Neural crest cell (in vitro differentiated cells): ENCODE measurements at places on chromosomes 1 and 21. TPM values are rescaled to one million over a fixed set of nuclear protein-coding genes. Genes with fewer than 3 reads are reported as not detected.

- DNase-seq, result peak; percentile 86
- peaks cover 10% of the 10 kb centered on the region for H3K4me1 ChIP-seq
These were observed 19.5 kb downstream of the TEX35 start for GRCh38 chr1:178532392-178532791.

DNA sequence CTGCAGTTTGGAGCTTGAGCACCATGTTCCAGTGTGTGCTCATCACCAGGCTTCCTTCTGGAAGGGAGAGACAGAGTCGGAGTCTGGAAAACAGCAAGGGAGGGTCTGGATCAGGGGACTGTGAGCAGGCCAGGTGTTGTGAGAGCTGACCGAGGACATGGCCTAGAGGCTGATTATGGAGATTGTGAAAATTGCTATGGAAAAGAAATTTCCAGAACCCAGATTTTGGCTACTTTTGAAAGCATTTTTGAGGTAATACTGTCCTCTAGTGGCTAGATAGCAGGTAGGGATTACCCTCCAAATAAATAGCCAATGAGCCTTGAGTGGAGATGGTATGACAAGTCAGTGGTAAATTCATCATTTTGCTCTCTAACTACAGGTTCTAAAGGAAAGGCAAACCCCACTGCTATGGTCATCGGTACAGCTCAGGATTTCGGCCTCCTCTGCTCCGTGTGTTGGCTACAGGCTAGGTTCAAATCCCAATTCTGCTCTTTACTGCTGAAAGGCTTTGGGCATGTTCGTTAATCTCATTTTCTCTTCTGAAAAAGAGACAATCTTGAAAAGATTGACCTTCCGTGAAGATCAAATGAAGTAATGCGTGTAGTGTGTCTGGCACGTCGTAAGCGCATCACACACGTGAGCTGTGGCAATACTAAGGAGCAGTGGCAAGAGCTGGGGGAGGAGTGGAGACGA, 1.0 kb upstream of the HAO2 start:
- no peaks in the 10 kb centered on the region for H3K36me3 ChIP-seq
- peaks cover 10% of the 10 kb centered on the region for H3K27me3 ChIP-seq
- no peak overlapping the region for H3K27ac ChIP-seq
- peaks cover 6% of the 10 kb centered on the region for H3K4me1 ChIP-seq
- DNase-seq, result no peak

DNA sequence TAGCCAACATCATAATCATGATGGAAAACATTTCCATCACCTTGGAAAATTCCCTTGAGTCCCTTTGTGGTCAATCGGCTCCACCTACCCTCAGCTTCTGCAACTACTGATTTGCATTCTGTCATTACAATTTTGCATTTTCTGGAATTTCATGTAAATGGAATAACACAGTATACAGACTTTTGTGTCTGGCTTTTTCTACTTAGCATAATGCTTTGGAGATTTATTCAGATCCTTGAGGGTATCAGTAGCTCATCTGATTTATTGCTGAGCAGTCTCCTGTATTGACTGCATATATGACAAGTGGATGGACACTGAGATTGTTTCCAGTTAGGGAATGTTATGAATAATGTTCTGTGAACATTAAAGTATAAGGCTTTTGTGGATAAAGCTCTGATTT, 358.3 kb downstream of the USP25 start:
- no peak for DNase-seq
- H3K27ac ChIP-seq, result peak overlapping the region; percentile 27
- no peaks in the 10 kb centered on the region for H3K27me3 ChIP-seq
- no peak overlapping the region for H3K4me3 ChIP-seq

- H3K27me3 ChIP-seq, result no peaks in the 10 kb centered on the region
- H3K27ac ChIP-seq, result no peak overlapping the region
- DNase-seq, result no peak
- no peak overlapping the region for H3K4me3 ChIP-seq
- peaks cover 2% of the 10 kb centered on the region for H3K36me3 ChIP-seq
These were observed 340.9 kb downstream of the KIF26B start for GRCh38 chr1:245495681-245496080.

DNA sequence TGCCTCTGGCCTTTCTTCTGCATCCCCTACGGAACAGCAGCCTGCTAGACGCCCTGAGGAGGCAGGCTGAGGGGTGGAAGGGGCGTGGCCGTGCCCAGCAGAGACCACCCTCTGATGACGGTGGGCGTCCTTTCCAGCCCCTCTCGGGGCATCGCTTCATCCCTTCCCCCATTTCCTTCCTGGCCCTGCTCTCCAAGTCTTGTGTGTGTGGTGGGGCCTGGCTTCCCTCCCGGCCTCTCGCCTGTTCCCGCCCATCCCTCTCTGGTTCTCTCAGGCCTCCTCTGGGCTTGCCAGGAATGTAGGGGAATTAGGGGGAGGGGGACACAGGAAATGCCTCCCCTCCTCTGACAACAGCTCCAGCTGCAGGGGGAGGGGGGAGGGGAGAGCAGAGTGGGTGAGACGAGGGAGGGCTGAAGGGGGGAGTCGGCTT, 51.1 kb downstream of the SKI start:
- DNase-seq, result peak; percentile 65
- no peaks in the 10 kb centered on the region for H3K27me3 ChIP-seq
- H3K36me3 ChIP-seq, result peaks cover 7% of the 10 kb centered on the region
- peaks cover 32% of the 10 kb centered on the region for H3K4me1 ChIP-seq
- H3K27ac ChIP-seq, result peak overlapping the region; percentile 75
- peak overlapping the region; percentile 56 for H3K4me3 ChIP-seq

GRCh38 chr1:112057736-112058135, 68.3 kb upstream of the KCND3 start:
- H3K36me3 ChIP-seq, result no peaks in the 10 kb centered on the region
- no peaks in the 10 kb centered on the region for H3K4me1 ChIP-seq
- H3K27ac ChIP-seq, result no peak overlapping the region
- peaks cover 6% of the 10 kb centered on the region for H3K27me3 ChIP-seq
- no peak for DNase-seq

LCE1B gene
- not detected in 2 replicates for total RNA-seq

GRCh38 chr1:241600496-241600901, 39.7 kb downstream of the CHML start:
- H3K27me3 ChIP-seq, result no peaks in the 10 kb centered on the region
- H3K4me1 ChIP-seq, result no peaks in the 10 kb centered on the region
- no peak for DNase-seq
- no peak overlapping the region for H3K4me3 ChIP-seq

DIO1 gene
- total RNA-seq, result not detected in 2 replicates

GRCh38 chr1:228097333-228098081, 5.6 kb downstream of the C1orf35 start:
- no peaks in the 10 kb centered on the region for H3K27me3 ChIP-seq
- peaks cover 39% of the 10 kb centered on the region for H3K36me3 ChIP-seq
- DNase-seq, result no peak
- peaks cover 6% of the 10 kb centered on the region for H3K4me1 ChIP-seq

GRCh38 chr1:165854101-165854845, 26.9 kb downstream of the UCK2 start:
- H3K36me3 ChIP-seq, result peaks cover 3% of the 10 kb centered on the region
- no peak overlapping the region for H3K27ac ChIP-seq
- peaks cover 67% of the 10 kb centered on the region for H3K4me1 ChIP-seq
- H3K27me3 ChIP-seq, result no peaks in the 10 kb centered on the region

- H3K27me3 ChIP-seq, result no peaks in the 10 kb centered on the region
- H3K4me3 ChIP-seq, result no peak overlapping the region
- H3K36me3 ChIP-seq, result no peaks in the 10 kb centered on the region
- no peaks in the 10 kb centered on the region for H3K4me1 ChIP-seq
- no peak overlapping the region for H3K27ac ChIP-seq
These were observed 49.6 kb upstream of the KCTD3 start for GRCh38 chr1:215517441-215517891.

- DNase-seq, result no peak
- peaks cover 28% of the 10 kb centered on the region for H3K36me3 ChIP-seq
- H3K4me3 ChIP-seq, result no peak overlapping the region
- H3K27ac ChIP-seq, result no peak overlapping the region
- H3K4me1 ChIP-seq, result peaks cover 20% of the 10 kb centered on the region
These were observed 5.8 kb downstream of the COG2 start for GRCh38 chr1:230648114-230648513.

FOXD2 gene
- total RNA-seq, result 17.3 and 19.4 TPM in 2 replicates

DNA sequence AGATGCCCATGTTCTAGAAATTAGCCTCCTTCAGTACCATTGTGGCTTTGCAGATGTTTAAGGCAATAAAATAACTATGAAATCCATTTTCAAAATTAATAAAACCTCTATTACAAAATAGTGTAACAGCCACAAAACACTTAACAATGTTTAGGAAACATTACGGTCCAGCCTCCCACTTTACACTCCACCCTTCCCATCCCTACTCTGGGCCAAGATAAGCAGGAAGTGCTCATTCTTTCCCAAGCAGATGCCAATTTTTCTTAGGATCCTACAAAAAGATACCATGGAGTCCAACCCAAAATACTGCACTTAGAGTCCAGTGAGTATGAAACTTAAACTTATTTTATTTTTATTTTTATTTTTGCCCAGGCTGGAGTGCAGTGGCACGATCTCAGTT, 150.8 kb downstream of the NR5A2 start:
- no peak for DNase-seq
- no peaks in the 10 kb centered on the region for H3K36me3 ChIP-seq
- no peaks in the 10 kb centered on the region for H3K27me3 ChIP-seq

GRCh38 chr1:110874324-110875215, 1.6 kb downstream of the CD53 start:
- H3K27ac ChIP-seq, result no peak overlapping the region
- DNase-seq, result no peak
- no peak overlapping the region for H3K4me3 ChIP-seq
- H3K27me3 ChIP-seq, result peaks cover 15% of the 10 kb centered on the region

CD34 gene
- 0.14 and 0.26 TPM in 2 replicates for total RNA-seq

DNA sequence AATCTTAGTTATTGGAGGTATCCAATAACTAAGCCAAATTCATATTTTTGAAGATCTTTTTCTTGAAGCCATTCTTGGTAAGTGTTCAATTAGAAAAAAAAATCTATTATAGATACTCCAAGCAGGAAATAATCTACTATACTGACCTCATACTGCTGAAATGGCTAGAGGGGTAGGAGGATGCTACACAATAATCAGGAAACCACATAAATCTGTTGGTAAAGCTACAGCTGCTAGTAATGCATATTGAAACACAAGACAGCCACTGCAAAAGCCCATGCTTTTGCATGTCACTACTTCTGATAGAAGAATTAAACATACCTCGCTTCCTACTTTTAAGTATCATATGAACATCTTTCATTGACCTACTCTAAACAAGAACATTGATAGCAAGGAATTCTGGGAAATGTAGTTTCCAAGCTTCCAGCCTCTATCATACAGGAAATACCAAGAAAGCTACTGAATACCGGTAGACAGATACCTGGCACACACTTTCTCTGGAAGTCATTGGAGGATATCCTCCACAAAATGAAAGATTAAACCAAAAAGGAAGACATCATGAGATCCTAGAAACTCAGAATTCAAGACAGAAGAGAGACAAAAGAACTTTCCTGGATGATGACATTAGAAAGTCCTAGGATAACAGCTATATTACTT, 103.0 kb upstream of the VAV3 start:
- no peaks in the 10 kb centered on the region for H3K36me3 ChIP-seq
- no peaks in the 10 kb centered on the region for H3K4me1 ChIP-seq
- no peak overlapping the region for H3K27ac ChIP-seq
- H3K4me3 ChIP-seq, result no peak overlapping the region
- DNase-seq, result no peak
- peaks cover 4% of the 10 kb centered on the region for H3K27me3 ChIP-seq

DNA sequence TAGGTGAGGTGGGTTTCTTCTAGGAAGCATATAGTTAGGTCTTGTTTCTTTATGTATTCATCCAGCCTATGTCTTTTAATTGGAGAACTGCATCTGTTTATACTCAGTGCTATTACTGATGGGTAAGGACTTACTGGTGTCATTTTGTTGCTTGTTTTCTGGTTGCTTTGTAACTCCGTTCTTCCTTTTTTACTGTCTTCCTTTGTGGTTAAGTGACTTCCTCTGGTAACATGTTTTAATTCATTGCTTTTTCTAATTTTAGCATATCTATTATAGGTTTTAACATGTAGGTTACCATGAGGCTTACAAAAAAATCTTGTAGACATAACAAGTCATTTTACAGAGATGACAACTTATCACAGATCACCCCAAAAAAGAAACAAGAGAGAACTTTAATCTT, 160.8 kb downstream of the VAV3 start:
- no peak overlapping the region for H3K4me3 ChIP-seq
- peaks cover 14% of the 10 kb centered on the region for H3K4me1 ChIP-seq
- no peak for DNase-seq
- peaks cover 3% of the 10 kb centered on the region for H3K36me3 ChIP-seq
- no peaks in the 10 kb centered on the region for H3K27me3 ChIP-seq
- no peak overlapping the region for H3K27ac ChIP-seq

- no peaks in the 10 kb centered on the region for H3K4me1 ChIP-seq
- H3K36me3 ChIP-seq, result no peaks in the 10 kb centered on the region
- H3K4me3 ChIP-seq, result no peak overlapping the region
- H3K27me3 ChIP-seq, result peaks cover 2% of the 10 kb centered on the region
These were observed 34.8 kb upstream of the EPS15 start for GRCh38 chr1:51553911-51554310.

OR2M3 gene
- not detected in 2 replicates for total RNA-seq

DNA sequence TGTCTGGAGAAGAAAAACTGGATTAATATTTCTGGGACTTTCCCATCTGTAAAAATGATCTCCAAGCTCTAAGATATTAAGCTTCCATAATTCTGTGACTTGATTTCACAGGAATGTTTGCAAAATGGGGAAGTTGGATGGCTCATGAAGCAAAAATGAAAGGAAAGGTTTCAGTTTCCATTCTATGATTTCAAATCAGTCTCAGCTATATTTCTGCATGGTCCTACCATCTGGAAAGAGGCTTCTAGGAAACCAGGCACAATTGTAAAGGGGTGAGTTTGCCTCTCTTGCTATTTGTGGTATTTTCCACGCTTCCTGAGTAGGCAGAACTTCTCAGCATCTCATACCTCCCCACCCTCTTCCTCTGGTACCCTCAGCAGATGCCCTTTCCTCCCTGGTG, 22.4 kb upstream of the ACTN2 start:
- peaks cover 14% of the 10 kb centered on the region for H3K27me3 ChIP-seq
- no peak overlapping the region for H3K27ac ChIP-seq
- DNase-seq, result no peak
- no peaks in the 10 kb centered on the region for H3K36me3 ChIP-seq
